Stimulated activated CD8-positive, alpha-beta memory T cell treated with anti-CD3 and anti-CD28 coated beads, Interleukin-7, amount 100 ng/mL, for 4 hours (primary cell): ENCODE measurements at places on chromosomes 12 and 14.
A peak's percentile ranks its signal among the peaks of the same experiment; 100 is the strongest.

DNA sequence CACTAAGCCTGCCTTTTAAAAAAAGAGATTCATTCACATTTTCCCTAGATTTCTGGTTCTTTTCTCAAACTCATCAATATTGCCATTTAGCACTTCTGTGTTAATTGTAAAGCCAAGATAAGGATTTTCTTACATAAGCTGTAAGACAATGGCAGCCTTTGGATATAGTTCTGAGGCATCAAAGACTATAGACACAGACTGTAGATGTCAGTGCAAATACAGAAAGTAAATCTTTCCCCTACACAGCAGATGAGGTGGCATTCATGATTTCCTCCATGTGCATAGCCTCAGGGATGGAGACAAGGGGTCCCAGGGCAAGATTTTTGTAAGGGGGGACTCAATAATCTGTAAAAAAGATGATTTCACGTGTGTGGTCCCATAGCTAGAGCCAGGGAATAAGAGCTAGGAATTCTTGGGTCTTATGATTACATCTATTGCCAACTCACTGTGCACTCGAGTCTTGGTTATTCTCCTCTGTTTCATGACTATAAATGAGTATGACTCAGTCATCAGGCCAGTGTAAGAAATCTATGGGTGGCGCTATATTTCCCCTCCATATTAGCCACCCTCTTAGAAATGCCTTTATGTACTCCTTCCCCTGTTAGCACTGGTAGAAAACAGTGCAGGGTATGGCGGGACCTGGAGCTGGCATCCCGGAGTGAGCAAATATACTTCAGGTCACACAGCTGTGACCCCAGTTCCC, 207.5 kb downstream of the EXOC5 start:
- DNase-seq, result no peak

DNA sequence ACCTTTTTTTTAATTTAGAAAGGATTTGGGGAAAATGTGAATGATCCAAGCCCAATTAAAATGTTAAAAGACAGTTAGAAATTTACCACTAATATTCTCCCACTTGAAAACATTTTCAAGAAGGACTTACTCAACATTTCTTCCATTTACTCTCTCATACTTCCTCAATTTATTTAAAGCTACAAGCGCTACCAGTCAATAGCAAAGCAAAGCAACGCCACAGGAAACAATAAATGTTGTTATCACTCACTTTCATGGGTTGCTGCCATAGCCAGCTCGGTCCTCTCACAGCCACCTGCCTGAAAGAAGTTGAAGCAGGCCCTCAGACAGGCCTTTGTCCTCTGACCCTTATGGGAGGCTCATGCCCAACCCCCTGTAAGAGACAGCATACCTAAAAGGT, 6.0 kb upstream of the SOS2 start:
- DNase-seq, result no peak

DNA sequence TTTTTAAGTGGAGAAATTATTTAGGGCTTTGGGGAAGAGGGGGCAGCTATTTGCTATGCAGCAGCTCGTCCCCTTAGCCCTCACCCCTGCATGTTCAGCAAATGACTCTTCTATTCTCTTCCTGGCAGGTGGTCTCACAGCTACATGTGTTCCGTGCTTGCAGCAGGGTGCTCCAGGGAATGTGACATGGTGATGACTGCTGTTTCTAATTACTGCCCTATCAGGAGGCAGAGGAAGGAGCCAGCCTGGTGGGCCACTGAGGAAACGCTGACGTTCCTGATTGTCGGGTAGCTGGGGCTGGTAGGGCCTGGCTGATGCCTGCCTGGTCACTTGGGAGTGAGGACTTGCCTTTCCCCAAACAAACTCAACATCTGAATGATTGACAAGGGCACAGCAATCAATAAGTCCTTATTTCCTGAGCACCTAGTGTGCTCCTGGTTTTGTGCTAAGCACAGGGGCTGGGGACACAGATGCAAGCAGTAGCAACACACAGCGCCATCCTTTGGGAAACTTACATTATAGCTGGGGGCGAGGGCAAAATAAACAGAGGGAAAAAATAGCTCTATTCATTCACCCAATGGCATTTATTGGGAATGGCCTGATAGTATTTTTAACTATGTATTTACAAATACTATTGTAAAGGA, 377.8 kb downstream of the FUT8 start:
- DNase-seq, result no peak

- DNase-seq, result no peak
Measured at GRCh38 chr14:93041830-93042229, 73.9 kb downstream of the ITPK1 start.

DNA sequence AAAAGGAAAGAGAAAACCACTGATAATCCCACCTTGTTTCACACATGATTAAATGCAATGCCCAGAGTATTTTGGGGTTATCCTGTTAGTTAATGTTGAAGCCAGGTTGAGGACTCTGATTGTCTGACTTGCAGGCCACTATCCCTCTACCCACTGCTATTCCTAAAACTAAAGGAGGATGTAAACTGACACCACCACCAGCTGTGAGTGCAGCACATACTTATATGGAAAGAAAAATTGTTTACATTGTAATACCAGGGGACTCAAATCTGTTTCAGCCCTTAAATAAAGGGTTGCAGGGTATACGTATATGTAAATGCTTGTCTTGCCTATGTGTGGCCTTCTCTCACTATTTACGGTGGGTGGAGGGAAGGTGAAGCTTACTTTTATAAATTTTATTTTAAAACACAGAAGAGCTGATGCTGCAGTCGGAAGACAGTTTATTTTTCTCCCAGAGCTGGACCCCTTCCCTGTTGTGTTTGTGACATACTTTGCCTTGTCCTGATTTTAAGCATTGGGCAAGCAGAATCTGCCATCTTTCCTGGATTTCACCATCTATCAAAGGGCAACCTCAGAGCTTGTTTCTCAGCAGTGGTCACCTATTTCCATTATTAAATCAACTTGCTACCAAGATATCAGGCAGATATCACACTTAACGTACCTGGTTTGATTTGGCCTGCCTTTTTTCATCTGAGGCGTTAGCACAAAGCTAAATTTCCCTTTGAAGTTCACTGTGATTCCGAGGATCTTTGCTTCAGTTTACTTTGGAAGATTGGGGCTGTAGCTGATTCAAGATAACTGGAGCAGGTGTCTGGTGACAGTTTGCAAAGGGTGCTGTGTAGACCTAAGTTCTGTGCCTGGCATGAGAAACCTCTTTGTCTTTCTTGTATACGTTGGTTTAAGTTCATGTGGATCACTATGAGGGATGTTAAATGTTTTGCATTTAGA, 25.2 kb downstream of the DAAM1 start:
- no peak for DNase-seq

- DNase-seq, result no peak
Measured at GRCh38 chr12:131735153-131735456, 24.2 kb downstream of the SFSWAP start.

DNA sequence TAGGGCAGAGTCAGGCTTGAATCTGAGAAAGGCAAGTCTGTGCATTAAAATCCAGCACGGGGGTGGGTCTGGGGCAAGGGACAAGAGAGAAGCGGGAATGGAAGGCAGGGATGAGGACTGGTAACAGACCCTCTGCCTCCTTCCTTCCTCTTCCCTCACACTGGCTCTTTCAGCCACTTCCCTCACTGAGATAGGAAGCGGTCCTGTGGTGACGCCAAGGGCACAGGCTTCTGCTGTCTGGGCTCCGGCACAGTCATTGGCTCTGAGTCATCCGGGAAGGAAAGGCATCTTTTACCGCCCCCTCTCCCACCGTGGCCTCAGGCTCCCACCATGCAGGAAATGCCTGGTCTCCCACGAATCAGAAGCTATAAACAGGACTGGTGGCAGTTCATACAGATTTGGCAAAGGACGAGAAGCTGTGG, 70.2 kb downstream of the ETV6 start:
- DNase-seq, result peak; percentile 17

DNA sequence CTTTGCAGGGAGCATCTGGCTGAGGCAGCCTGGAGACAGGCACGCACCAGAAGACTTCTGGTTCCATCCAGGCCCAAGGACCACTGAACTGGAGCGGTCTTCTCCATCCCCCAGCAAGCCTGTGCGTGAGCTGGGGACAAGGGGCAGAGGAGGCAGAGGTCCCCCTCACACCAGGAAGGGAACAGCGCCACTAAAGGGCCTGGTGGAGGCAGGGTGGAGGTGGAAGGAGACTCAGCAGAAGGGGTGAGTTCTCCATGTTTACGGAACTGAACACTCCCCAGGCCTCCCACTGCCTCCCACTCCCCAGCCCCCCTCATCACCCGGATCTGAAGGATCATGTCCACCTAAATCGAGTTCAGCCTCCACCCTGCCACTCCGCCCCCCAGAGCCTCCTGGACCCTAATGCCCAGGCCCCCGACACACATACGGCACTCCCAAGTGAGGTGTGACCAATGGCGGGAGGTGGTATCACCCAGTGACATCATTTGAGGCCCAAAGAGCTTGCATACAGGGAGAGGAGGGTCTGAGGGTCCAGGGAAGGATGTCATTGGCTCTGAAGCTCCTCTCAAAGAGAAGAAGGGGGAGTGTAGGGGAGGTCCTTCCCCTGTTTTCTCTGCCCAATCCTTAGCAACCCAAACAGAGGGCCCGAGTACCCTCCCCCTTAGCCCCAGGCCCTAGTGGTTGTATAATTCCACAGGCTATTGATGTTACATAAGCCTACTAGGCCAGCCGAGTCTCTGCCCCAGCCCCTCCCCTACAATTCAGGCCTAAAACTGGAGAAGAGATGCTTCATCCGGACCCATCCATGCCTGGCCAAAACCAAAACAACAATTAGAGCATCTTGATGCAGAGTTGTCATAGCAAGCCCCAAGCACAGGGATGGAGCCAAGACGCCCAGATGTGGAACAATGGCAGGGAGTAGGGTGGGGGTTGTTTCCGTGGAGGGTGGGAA, 1.0 kb downstream of the FAIM2 start:
- no peak for DNase-seq

DNA sequence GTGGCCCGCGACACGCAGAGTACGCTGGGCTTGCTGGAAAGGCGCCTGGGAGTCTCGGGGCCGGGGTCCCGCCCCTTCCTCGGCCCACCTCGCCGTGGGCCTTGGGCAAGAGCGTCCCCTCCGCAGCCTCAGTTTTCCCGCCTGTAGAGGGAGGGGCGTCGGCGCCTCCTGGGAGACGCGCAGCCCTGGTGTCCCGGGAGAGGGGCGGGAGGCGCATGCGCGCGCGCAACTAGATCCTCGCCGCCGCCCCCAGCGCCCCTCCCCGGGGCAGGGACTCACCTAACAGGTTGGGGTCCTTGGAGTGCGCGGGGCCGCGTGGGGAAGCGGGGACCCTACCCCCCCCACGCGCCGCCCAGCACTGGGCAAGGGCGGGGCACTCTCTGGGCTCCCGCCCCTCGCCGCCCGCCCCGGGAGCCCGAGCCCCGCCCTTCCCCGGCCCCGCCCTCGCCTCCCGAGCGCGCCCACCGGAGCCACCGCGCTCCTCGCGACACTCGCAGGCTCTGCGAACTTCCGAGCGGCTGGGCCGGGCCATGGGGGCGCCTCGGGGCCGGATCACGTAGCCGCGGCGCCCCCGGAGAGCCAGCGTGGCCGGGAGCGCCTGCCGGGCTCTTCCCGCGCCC, at the start of gene KIF26A:
Gene KIF26A (plus strand): TSS at position 490 of the 620 bp plus-strand sequence. CDS start 136 bp downstream, outside the sequence.
- no peak for DNase-seq
